CD8-positive, alpha-beta T cell (primary cell): ENCODE measurements at places on chromosomes 12 and 14. TPM values are rescaled to one million over a fixed set of nuclear protein-coding genes. Genes with fewer than 3 reads are reported as not detected.

- DNase-seq, result no peak
Observed at GRCh38 chr12:65953631-65954030, 129.3 kb downstream of the HMGA2 start.

ABCC9 gene
- total RNA-seq, result not detected

DNA sequence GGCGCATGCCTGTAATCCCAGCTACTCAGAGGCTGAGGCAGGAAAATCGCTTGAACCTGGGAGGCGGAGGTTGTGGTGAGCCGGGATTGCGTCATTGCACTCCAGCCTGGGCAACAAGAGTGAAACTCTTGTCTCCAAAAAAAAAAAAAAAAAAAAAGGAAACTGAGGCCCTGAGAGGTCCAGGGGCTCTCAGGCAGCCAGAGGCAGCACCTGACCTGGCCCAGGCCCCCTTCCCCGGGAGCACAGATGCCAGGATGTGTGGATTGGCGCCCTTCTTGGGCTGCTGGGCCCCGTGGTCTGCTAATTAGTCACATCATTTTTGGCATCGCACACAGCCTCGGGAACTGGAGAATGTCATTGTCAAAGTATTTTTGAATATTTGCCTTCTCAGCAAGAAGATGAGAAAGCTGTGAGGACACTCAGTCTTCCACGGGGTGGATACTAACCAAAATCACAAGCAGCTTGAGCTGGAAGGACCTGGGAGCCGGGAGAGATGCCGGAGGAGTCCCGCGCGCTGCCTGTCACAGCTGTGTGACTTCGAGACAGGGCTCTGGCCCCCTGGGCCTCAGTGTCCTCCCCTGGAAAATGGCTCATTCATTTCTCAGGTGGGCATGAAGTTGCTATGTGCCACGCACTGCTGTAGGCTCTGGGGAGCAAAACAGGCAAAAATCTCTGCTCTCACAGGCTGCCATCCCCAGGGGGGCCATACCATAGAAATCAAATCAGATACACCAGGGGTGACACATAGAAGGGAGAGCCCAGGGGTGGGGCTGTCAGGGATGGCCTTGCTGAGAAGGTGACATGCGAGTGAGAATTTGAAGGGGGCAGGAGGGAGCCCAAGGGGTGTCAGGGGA is 12.5 kb upstream of the RCOR1 start:
- no peak for DNase-seq

DNA sequence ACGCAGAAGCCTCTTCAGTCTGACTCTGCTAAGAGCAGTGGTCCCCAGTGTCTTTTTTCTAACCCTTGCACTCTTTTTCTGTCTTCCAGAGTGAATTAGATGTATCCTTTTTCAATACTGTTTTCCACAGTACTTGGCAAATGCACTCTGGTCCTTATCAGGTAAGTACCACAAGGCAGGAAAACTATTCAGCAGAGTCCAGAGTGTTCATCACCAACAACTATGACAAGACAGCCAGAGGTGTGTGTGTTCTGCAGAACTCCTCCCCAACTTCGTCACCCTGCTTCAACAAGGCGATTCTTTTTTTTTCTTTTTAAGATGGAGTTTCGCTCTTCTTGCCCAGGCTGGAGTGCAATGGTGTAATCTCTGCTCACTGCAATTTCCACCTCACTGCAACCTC is 54.3 kb upstream of the STRN3 start:
- DNase-seq, result no peak

DNA sequence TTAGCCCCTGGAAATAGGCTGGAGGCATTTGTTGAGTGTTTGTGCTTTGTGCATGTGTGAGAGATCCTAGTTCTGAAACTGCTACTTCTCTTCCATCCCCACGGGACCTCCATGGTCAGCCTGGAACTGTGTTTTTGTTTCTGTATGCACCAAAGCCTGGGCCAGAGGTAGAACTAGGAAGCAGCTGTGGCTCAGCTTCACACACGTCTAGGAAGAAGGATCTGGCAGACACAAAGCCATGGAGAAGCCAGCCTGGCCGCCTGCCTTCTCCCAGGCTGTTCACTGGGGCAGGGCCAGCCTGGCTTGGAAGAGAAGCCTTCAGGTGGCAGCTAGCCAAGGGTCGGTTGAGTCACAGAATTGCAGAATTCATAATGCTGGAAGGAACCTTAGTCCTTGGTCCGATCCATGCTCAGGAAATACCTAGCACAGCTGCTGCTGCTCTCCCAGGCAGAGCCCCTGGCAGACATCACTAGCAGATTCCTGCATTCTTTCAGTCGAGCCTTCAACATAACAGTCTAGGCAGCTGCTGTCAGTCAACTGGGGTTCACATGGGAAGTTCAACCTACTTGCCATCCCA is 27.0 kb downstream of the RIN3 start:
- no peak for DNase-seq

DNA sequence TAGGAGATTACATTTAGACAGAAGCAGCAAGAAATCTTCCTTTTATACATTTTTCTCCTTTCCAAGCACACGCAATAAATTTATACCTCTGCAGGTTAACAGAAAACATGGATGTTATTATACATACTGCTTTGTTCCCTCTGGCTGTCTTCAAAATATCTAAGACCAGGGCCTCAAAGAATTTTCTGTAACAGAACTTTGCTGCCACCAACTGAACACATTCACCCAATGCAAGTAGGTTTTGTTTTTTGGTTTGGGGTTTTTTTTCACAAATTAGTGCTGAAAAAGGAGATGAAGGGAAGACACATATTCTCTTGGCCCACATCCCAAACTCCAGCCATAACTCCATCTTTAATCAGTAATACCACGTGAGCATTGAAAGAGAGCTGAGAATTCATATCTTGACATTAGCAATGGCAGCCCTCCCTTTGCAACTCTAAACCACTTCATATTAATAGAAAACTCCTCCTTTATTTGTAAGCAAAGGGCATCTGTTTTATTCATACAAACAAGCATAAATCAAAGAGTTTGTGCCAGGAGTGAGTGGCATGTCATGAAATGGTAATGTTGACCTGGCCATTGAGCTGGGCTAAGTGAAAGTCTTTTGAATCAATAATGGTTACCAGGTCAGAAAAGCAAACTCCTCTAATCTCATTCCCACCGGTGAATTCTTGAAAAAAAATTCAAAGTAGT is 150.8 kb upstream of the FSCB start:
- no peak for DNase-seq

DNA sequence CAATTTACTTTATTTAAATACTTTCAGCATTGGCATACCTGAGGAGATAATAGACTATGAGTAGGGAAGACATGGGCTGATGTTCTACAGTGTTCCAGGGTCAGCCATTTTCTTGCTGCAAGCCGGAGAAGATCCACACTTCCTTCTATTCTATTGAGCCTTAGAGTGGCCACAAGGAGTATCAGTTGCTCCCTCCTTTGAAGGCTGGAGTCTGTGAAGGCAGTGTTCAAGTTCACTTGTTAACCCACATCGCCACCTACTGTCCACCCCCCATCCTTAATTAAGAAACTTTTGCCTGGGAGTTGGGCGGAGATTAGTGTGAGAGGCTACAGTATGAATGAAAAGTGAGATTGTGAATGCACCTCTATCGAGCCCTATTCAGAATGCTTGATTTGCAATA is 666.6 kb downstream of the NRXN3 start:
- DNase-seq, result no peak

GRCh38 chr14:71583194-71583593 is 349.0 kb upstream of the RGS6 start:
- no peak for DNase-seq

DNA sequence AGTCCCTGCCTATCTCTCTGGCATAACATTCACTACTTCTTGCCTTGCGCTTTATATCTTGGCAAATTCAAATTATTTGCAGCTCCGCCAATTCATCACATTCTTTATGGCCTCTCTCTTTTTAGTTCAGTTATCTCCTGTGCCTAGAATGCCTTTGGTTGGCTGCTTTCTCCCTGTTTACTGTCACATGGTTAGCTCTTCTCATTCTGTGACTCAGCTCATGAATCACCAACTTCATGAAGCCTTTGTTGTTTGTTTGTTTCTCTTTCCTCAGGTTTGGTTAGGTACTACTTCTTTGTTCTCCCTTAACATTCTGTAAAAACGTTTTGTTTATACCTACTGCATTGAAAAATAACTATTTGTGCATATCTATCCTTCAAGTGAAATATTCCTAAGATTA is 376.5 kb upstream of the GARIN6 start:
- no peak for DNase-seq

PRR4 gene
- not detected for total RNA-seq

FSCB gene
- total RNA-seq, result not detected

P2RX2 gene
- total RNA-seq, result not detected

DNA sequence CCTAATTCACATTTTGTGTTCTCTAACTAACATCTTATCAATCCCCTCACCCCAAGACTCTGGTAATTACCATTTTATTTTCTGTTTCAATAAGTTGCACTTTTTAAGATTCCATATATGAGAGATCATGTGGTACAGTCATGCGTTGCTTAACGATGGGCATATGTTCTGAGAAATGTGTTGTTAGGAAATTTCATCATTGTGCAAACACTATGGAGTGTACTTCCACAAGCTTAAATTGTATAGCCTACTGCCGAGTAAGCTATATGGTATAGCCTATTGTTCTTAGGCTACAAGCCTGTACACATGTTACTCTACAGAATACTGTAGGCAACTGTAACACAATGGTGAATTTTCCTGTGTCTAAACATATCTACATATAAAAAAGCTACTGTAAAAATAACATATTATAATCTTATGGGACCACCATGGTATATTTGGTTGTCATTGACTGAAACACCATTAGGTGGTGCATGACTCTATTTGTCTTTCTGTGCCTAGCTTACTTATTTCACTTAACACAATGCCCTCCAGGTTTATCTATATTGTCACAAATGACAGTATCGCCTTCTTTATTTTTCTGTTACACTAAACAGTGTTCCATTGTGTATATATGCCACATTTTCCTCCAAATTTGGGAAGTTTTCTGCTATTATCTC is 473.4 kb upstream of the LMO3 start:
- DNase-seq, result no peak

DNA sequence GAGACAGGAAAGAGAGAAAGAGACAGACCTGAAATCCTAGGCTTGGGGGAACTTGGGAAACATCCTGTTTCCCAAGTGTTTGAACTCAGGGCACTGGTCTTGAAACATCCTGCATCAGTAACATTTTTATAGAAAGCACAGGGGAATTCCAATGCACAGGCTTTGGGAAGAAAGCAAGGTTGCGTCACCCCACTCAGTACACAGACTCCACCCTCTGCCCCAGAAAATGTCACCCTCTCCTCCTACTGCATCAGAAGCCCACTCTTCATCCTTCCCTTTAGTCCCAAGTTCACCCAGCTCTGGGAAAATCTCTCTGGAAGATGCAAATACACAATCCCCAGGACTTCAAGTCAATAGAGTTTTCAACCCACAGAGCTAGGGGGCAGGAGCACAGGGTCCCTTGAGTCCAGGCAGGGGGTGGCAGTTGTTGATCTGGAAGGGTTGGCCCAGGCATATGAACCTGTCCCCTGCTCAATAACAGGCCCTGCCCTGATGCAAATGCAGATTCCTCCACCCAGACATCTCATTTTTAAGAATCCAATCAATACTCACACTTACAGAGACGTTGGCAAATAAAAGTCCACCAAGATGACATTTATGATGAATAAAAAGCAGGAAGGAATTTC is 1.7 kb downstream of the RDH16 start:
- no peak for DNase-seq

DNA sequence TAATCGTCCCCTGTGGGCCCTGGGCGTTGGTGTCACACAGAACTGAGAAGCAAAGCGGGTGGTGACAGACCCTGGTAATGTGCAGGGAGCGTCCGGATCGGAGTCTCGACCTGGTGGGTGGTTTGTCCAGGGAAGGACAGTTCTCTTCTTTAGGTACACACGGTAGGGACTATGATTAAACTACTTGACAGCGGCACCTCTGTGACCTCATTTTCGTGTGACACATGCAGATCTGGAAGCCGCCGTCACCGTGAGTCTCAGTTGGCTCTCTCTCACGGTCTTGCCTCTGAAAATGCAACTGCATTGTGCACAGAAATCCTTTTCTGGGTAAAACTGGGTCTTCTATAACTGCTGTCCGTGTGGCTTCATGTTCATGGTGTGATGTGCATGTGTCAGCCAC is 32.1 kb downstream of the XRCC3 start:
- no peak for DNase-seq

KIF26A gene
- 0.33 TPM for total RNA-seq

GRCh38 chr14:85852906-85853305 is 323.0 kb downstream of the FLRT2 start:
- no peak for DNase-seq

DNA sequence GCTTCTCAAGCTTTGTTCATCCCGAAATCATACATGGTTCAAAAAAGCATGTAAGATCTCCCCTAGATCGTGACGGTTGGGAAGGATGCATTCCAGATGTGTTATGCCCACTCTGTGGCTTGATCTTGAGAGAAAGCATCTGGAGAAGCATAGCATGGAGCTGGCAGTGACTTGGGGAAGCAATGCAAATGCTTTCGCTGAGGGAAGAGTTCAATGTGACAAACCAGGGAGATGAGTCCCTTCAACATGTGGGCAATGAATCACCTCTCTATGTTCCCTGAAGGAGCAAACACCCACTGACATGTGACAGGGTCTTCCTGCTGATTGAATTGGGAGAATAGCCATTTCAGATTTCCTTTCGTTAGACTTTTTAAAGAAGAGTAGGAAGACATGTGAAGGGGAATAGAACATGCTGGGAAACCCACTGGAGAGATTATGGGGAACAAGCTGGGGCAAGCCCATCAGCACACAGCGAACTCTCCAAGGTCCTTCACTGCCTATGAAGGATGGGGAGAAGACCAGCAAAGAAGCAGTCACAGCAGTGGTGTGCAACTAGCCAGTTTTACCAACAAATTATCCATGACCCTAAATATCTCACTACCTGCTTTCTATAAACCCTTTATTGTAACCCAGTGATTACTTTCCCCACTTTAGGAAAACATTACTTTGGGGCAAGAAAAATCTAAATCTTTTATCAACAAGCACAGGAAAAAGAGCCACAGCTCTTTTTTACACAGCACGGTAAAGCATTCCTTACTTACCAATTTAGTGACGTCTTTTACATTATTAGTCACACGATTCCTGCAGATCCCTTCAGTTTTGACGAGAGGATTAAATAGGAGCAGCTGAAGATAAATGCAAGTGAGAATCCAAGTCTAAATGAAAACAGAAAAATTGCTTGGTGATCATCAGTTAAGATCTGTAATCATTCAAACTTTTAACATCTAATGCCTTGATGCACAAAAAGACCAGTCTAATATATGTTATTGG is 35.0 kb downstream of the KITLG start:
- DNase-seq, result no peak

KRAS gene
- total RNA-seq, result 47.1 TPM

GPR135 gene
- 0.76 TPM for total RNA-seq
